ENCODE measurements at places on chromosomes 7 and 10.

- DNase-seq, result no peak
These were observed 52.3 kb upstream of the ZNF33B start for GRCh38 chr10:42690449-42691360.

DNA sequence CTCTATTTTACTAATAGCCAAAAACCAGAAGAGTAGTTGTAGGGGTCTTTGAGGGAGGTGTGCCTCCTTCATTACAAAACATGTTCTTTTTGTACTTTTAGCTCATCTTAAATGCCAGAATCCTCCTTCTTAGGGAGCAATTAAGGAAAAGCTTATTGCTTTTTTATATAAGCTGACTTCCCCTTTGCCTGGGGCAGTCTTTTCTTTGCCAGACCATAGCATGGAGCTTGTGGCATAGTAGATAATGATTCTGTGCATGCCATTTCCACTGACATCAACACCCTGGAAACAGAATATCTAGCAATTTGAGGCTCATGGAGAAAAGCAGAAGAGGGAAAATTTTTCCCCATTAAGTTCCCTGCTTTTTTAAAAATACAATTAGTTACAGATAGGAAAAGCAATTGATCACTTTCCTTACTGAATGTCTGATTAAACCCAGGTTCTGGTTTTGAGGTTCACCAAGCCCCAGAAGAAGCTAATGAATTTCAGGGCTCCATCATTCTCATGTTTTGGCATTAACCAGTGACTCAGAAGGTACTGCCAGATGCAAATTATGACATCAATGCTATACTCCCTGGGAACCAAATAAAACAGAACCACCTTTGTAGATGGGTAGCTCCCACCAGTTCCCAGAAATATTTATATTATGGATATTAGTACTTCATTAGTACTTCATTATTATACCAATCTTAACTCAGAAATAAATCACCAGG is 410.6 kb downstream of the KCNMA1 start:
- DNase-seq, result peak; percentile 15

- no peak for DNase-seq
These were observed 116.7 kb upstream of the C10orf90 start for GRCh38 chr10:126787201-126787600.

DNA sequence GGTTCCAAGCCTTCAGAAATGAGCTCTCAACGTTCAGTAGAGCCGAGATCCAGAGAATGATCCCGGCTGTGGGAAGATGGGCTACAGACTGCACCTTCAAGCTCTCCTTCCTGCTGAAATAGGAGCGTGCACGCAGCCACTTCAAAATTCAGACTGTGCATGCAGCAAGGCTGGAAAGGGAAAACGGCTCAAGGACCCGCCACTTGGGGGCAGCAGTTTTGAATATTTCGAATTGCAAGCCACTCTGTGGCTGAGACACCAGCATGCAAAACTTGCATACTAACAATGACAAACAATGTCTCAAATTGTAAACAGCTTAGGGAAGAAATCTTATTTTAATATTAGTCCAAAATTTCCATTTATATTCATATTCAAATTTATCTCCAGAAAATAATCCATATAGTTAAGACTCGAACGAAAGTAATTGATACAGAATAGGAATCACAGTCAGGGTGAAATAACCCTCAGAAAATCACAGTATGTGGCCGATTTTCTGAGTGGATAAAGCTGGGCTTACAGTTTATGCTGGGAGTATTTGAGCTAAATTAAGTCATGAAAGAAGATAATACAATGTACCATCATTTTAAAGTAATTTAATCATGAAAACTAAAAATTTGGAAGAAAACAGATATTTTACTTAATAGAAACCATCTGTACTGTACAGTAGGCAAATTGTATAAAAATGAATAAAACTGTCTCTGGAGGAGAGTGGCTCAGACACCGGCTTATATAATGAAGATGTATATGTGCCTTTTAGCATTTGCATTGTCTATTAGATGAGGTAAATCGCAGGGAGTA is 137.9 kb upstream of the MKI67 start:
- DNase-seq, result no peak

- no peak for DNase-seq
These were observed 279.8 kb upstream of the CACNA2D1 start for GRCh38 chr7:82723411-82723810.

DNA sequence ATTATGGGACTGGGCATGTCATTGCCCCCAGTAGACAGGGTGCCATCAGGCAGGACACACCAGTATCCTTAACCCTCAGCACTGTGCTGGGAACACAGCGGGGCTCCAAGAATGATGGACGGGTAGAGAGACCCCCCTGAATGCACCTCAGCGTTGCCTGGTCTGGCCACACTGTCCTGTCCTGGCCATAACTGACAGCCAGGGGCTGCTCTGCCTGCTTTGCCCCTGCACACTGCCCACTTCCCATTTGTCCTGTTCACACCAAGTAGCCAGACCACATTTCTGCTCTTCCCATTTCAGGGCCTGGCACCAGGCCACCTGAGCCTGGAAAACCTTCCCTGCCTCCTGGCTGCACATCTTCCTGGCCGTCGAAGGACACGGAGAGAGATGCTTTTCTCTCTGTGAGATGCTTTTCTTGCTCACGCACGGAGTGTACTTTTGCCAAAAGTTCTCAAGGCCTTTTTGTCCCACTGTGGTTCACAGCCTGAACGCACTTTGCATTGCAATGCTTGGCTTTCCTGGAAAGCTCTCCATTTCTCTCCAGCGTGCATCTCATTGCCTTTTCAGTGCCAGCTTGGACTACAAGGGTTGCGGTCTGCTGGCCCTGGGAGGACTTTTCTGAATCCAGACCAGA is 131.0 kb upstream of the EEPD1 start:
- no peak for DNase-seq

DNA sequence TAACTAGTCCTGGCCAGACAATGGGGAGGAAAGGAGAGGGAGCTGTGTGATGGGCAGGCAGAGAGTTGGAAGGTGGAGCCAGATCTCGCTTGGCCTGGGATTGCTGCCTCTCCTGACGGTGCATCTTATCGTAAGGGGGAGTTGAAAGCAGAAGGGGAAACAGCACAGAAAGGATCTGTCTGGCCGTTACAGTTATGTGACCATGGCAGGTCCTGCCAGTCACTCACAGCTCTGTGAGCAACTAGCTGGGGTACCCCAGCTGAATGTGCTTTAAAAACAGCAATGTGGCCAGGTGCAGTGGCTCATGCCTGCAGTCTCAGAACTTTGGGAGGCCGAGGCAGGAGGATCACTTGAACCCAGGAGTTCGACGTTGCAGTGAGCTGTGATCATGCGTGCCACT is 8.1 kb downstream of the BLVRA start:
- no peak for DNase-seq

DNA sequence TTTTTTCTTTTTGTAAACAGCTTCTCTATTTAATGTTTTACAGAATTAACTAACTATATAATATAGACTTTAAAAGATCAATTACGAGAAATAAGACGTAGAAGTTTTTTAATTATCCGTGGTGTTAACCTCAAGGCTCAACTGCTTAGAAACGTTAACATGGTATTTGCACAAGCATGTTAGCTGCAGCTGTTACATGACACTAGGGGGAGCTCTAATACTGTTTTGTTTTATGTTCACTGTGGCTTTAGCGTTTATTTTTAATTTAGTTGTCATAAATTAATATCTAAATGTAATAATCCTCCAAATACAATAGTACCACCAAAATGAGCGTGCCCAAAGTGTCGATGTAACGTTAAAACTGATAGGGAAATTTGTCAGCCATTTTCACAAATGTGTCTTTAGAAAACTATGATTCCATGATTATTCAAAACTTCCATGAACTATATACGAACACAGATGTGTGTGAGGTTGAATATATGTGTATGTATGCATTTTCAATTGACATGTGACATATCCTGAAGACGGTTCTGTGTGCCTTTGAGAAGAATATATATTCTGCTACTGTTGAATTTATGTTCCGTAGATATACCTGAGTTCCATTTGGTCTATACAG is 828.8 kb upstream of the MBL2 start:
- DNase-seq, result no peak

GRCh38 chr10:62250594-62251198 is 17.9 kb downstream of the RTKN2 start:
- DNase-seq, result no peak

- no peak for DNase-seq
These were observed 14.5 kb downstream of the IFIT5 start for GRCh38 chr10:89428877-89429276.

GRCh38 chr10:119818889-119819270 is 53.8 kb downstream of the MCMBP start:
- DNase-seq, result no peak

GRCh38 chr7:11473807-11474424 is 358.1 kb downstream of the THSD7A start:
- no peak for DNase-seq

DNA sequence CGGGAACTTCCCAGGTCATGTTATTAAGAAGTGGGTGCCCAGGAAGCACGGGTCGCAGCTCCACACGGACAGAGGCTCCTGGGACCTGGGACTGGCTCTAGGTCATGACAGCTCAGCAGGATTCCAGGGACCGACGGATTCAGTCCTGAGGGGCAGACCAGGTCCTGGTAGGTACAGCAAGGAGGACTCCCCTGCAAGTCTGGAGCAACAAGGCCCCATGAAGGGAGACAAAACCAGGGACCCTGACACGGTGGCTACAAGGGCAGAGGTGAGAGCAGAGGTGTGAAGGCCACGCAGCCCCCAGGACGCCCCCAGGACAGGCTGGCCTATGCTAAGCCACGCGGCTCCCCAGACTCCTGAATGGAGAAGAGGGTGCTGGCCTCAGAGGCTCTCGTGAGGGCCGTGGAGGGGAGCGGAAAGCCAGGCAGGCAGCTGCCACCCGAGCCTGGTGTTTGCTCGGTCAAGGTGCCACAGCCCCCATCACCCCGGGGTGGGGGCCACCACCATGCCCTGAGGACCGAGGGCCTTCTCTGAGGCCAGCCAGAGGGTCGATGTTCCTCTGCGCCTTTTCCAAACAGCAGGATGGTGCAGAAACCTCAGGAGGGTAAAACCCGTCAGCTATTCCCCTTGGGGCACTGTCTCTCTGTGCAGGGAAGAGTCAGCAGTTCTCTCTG is 348.9 kb downstream of the PTPRN2 start:
- DNase-seq, result no peak

GRCh38 chr10:80700760-80701444 is 163.2 kb downstream of the SH2D4B start:
- no peak for DNase-seq

GRCh38 chr7:33262476-33262875 is 133.1 kb downstream of the BBS9 start:
- no peak for DNase-seq

Measured in amniotic stem cell (primary cell).